ENCODE measurements at places on chromosomes 5 and 9.

DNA sequence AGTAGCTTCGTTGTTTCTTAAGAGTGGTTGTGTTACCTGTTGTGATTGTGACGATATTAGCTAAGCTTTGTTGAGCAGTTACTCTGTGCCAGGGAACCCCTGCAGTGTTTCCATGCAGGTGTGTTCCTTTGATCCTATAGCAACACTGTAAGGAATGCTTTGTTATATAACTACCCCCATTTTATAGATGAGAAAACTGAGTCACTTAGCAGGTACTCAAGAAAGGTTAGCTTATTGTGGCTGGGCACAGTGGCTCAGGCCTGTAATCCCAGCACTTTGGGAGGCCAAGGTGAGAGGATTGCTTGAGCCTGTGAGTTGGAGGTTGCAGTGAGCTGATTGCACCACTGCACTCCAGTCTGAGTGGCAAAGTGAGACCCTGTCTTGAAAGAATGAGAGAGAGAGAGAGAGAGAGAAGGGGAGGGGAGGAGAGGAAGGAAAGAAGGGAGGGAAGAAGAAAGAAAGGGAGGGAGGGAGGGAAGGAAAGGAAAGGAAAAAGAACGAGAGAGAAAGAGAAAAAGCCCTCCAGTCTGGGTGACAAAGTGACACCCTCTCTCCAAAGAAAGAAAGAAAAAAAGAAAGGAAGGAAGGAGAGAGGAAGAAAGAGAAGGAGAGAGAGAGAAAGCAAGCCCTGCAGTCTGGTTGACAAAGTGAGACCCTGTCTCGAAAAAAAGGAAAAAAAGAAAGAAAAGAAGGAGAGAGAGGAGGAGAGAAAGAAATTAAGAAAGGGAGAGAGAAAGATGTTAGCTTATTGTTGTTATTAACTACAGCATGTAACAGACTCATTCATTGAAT lies 85.6 kb upstream of the RARS1 start:
- DNase-seq, result no peak

DNA sequence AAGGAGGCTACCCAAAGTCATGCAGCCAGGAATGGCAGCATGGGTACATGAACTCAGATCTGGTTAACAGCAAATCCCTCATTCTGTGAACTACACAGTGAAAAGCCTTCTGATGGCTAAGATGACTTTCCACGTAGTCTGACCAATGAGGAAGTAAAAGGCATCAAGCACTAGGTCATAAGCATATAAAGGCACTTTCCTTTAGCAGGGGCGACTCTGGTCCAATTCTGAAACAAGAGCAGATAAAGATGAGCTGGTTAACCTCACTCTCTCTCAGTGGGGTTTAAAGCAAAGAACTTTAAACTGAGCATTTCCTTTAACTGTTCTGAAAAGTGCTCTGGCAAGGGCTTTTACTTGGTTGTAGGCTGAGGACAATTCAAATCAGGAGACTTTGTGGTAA lies 21.1 kb downstream of the PSMB7 start:
- no peak for DNase-seq

- DNase-seq, result peak; percentile 99
Measured at GRCh38 chr5:67693956-67694809, 497.6 kb upstream of the CD180 start.

DNA sequence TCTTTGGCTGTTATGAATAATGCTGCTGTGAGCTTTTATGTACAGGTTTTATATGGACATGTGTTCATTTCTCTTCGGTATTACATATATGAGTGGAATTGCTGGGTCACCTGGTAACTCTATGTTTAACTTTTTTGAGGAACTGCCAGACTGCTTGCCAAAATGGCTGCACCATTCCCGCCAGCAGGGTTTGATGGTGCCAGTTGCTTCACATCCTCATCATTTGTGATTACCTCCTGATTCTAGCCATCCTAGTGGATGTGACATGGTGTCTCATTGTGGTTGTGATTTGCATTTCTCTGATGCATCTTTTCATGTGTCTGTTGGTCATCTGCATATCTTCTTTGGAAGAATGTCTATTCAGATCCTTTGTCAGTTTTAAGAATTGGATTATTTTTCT lies 10.7 kb downstream of the NANS start:
- no peak for DNase-seq

- DNase-seq, result no peak
Measured at GRCh38 chr5:149636861-149637246, 55.6 kb downstream of the ARHGEF37 start.

GRCh38 chr5:3654515-3654914 lies 58.9 kb downstream of the IRX1 start:
- DNase-seq, result no peak

- DNase-seq, result no peak
Measured at GRCh38 chr9:92180669-92181181, 65.5 kb upstream of the SPTLC1 start.

DNA sequence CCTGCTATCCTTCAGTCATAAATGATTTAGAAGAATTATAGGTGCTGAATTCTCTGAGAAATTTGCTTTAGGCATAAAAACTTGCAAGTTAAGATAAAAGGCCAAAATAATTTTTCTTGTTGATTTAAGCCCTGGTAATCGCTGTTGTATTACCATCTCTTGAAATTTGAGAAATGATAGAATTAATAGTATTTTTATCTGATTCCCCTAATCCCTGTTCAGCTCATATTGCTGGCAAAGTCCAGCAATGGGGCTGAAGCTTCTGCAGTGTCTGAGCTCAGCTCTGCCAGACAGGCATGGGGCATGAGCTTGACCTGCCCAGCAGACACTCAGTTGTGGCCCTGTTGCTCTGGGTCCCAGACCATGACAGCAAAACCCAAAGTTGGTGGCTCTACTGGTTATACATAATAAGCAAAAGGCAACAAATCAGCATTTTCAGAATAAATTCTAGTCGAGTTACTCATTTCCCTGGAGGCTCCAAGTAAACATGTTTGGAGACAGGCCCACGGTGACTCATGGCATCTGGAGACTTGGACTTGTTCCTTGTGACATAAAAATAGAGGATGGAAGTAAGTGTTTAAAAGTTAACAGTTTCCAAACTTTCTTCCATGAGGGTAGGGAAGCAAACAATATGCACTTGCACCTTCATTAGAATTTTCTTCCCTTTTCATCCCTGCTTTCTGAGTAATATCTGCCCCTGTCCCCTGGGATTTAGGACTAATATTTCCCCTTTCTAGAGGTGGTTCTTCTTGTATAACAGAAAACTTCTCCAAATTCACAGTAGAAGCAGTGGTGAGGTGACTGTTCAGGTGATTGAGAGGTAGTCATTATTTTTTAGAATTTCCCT lies 60.2 kb upstream of the SLC2A8 start:
- DNase-seq, result peak; percentile 94

DNA sequence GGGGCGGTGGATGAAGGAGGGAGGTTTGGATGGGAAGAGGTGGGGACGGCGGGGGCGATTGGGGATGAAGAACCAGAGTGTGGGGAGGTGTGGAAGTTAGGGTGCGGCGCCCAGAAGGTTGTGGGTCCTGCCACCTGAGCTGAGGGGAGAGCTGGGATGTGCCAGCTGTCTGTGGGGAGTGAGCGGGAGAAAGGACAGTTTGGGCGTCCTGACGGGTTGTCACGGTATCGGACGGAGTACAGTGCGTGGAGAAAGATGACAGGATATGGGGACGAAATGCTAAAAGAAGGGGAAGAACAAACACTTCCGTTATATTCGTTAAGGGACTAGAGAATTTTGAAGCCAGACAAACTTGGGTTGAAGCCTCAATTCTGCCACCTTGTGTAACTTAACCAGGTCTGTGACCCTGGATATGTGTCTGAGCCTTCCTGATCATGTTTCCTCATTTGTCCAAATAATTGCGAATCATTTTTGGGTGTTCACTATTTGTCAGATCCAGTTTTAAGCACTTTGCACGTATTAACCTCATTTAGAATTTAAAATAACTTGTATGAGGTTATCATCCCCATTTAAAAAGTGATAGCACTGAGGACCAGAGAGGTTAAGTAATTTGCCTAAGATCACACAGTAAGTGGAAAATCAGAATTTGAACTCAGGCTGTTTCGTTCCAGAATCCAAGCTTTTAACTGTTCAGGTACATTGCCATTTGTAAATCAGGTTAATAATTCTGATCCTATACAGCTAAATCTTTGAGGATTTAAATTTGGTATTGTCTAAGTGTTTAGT lies 689 bp downstream of the CNTRL start:
- no peak for DNase-seq

GRCh38 chr5:30401479-30402058 lies 791.9 kb upstream of the CDH6 start:
- no peak for DNase-seq

DNA sequence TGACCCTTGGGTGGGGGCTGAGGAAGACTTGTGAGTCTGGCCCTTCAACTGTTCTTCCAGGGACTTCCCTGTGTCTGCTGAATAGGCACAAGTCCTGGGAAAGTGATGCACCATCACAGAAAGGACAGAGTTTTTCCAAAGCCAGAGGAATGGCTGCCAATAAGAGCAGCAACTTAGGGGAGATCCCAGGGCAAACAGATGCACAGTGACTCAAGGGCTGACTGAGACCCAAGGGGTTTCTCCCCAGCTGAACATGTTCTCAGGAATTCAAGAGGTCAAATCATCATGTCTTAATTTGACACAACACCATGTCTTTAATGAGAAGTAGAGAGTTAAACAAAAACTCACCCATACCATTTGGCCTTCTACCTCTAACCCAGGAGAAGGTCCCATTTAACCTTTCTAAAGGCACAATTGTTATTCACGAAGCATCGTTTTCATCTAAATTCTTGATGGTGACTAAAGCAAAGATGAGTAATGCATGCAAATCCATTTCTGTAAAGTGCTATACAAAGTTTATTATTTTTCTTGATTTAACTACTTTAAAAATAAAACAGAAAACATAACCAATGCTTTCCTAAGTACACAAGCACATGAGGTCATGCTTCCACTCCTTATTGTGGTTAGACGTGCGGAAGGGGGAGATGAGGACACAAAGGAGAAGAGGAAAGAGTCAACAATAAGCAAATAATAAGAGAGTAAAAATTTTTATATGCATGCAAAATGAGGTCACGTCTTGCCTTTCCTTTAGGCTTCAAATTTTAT lies 324.1 kb downstream of the PLK2 start:
- DNase-seq, result no peak

GRCh38 chr9:68728731-68729130 lies 23.7 kb downstream of the PIP5K1B start:
- DNase-seq, result no peak

- peak; percentile 79 for DNase-seq
Measured at GRCh38 chr5:170439223-170439943, 50.2 kb upstream of the KCNMB1 start.

- no peak for DNase-seq
Measured at GRCh38 chr5:116573279-116573701, 1.3 kb downstream of the SEMA6A start.

GRCh38 chr9:76595645-76596044 lies 136.7 kb downstream of the GCNT1 start:
- no peak for DNase-seq

GRCh38 chr9:30943446-30944224 lies 1440.8 kb upstream of the ACO1 start:
- no peak for DNase-seq

DNA sequence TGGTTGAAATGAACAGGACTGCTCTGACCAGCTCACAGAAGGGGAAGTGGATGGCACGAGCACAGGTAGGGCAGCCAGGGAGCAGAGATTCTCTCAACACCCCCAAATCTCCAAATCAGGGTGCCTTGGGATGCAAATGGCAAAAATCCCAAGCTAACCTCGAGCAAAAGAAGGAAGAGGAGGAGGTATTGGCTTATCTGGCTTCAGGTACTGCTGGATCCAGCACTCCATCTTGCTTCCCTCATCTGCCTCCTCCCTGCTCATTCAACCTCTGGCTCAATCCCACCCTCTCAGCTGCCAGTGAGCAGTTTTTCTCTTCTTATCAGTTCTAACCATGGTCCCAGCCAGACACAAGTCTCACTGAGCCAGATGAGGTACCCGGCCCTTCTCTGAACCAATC lies 41.6 kb upstream of the GGTA1 start:
- no peak for DNase-seq

- no peak for DNase-seq
Measured at GRCh38 chr9:4048441-4048840, 251.4 kb downstream of the GLIS3 start.

DNA sequence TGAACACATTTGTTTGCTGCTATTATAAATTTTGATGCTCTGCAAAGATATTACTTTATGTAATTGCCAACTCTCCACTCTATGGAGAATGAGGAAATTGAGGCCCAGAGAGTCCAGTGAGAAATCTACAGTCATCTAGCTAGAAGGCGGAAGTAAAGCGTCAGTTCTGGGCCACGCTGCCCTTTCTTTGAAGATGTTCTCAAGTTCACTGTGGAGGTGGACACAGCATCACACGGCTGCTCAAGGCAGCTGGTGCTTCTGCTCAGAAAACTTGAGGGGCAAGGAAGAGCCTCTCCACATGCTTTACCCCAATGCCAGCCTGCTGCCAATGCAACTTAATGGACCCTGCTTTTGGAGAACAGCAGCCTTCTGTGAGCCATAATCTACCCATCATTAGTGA lies 96.3 kb downstream of the TTLL11 start:
- no peak for DNase-seq

DNA sequence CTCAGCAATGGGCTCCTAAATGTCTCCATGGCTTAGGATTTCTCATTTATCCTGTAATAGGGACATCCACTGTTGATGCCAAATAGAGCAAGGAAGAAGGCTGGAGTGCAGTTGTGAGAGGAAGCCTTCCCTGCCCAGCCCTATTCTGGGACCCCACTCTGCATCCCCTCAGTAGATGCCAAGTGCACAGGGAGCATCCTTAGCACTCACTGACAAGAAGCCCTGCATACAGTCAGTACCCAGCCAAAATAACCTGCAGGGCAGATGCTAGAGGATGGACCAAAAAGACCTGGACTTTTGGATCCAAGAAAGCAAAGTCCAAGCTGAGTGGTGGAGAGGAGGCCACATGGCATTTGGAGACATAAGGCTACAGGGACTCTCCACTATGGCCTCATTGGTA lies 113.5 kb upstream of the SPOCK1 start:
- peak; percentile 69 for DNase-seq

DNA sequence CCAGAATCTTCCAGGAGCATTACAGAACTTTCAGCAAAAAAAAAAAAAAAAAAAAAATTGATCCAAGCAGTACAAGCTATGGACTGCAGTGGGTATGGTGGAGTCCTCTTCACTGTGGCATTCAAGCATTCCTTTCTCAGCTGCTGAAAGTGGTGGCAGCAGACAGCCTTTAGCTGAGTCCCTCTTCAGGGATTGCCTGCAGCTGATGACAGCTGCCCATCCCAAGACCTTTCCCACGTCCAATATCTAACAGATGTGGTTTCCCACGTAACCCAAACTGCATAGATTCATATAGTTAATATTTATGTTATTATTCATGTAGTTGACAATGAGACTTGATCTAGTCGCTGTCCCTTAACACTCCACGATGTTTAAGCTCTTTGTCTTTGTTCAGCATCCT lies 475.9 kb downstream of the TLE1 start:
- no peak for DNase-seq

- DNase-seq, result no peak
Measured at GRCh38 chr9:136193127-136193890, 11.6 kb downstream of the LHX3 start.

DNA sequence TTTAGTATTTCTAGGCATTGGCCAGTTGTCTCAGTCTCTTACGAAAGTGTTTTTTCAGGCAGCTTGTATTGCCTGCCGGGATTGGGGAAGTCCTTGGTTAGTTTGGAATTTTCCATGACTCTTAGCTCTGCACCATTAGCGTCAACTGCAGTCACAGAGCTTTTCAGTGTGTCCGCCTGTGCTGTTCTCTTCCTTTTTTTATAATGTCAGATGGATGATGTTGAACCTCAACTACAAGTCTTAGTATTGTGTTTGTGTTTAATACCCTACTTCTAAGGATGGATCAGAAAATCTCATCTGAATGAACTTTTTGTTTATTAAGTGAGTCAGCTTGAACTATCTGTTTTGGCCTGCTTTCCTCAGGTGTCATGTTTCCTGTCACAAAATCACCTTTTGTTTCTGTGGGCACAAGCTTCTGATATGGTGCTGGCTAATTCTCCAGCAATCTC lies 33.1 kb downstream of the ATP6V0E1 start:
- no peak for DNase-seq

Data from vagina (tissue), 2 donors.